Stimulated activated CD8-positive, alpha-beta memory T cell treated with anti-CD3 and anti-CD28 coated beads, Interleukin-7, amount 100 ng/mL, for 24 hours (primary cell): ENCODE measurements at places on chromosomes 11 and 22.

DNA sequence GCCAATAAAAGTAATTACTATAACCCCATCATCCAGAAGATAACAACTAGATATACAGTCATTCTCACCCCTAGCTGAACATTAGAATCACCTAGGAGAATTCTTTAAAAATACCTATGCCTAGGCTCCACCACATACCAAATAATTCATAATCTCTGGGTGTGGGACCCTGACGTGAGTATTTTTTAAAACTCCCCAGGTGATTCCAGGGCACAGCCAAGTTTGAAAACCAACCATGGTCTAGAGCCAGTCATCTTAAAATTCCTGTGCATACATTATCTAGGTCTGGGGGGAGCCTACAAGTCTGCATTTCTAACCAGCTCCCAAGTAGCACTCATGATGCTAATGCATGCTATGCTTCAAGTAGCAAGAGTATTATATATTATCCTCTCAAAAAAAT lies 281.0 kb upstream of the MTNR1B start:
- no peak for DNase-seq

DNA sequence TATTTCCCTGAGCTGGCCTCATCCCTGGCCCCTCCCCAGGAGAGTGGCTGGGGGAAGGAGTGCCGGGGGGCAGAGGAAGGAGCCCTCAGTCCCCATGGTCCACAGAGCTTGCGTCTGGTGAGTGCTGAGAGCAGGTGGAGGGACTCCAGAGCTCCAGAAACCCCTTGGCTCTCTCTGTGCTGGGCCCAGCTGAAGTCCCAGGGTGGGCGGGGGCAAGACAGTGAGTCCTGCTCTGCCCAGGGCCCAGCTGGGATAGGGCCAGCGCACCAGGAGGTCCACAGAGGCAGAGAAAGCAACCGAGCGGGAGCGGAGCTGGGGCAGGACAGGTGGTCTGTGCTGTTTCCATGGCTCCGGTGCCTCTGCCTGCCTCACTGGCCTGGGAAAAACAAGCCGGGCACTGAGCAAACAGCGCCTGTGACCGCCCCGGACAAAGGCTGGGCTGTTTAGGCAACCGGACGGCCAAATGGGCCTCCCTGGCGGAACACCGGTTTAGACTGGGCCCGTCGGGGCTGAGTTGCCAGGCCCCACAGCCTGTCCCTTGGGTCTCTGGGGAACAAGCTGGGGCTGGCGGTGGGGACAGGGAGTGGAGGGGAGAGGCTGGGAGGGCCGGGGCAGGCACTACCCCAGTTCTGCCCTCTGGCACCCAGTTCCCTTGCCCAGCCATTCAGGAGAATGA lies 34.1 kb upstream of the WNT7B start:
- no peak for DNase-seq

DNA sequence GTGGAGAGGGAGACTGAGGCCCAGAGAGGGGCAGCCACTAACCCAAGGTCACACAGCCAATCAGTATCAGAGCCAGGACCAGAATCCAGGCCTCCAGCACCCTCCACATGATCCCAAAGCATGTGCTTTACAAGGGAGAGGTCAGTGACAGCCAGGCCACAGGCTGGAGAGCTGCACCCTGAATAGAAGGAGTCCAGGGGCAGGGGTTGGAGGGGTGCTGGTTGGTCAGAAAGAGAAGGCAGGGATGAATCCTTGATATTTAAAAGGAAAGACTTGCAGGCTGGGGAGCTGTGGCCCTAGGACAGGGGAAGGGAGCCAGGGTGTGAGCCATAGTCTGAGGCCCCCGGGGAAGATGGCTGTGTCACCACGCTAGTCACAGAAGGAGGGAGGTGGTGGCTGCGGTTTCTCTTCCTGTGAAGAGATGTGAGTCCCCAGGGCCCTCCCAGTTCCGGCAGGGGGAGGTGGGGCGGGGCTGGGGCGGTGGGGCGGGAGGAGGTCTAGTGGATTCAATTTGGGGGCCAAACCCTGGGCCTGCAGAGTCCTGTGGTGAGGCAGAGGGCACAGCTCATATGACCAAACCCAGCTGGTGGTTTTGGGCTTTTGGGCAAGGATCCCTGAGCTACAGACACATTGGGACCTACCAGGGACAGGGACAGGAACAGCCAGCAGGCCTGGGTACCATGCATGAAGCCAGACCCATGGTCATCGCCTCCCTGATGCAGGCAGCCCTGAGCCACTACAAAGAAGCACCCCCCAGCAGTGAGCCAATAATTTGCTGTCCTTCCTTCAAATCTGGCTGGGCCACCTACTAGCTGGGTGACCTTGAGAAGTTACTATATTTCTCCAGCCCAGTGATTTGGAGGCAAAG lies 14.0 kb downstream of the RAC2 start:
- peak; percentile 80 for DNase-seq

DNA sequence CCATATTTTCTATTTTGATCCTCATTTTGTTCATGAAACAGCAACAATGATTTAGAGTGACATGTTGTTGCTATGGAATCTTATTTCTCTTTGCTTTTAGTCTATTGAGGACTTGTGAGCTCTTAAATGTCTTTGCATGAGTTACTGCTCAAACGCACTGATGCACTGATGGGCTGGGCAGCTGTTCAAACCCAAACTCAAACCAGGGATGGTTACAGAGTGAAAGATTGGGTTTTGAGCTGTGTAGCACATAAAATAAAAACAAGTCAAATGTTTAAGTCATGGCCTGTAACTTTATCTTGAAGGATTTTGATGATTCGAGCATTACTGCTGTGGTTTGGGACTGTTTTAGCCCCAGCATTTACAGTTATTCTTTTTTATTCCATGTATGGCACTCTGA lies 20.1 kb upstream of the NCAM1 start:
- DNase-seq: no peak

DNA sequence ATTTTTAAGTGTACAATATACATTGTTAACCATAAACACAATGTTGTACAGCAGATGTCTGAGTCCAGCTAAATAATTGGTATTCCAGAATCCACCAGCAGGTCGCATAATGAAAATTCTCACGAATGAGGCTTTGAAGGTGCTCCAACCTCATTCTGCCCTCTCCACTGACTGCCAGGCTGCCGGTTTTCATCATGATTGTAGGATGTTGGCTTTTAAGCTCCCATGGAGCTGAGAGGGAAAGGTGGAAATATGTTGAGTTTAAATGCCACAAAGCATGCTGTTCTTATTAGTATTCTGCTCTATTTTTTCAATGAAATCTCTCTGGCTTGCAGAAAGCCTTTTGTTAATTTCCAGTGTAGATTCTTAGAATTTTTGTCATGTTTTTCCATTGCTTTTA lies 337.2 kb upstream of the DDI1 start:
- DNase-seq: no peak

- no peak for DNase-seq
Observed at GRCh38 chr22:36756746-36757655, 18.9 kb downstream of the IFT27 start.

DNA sequence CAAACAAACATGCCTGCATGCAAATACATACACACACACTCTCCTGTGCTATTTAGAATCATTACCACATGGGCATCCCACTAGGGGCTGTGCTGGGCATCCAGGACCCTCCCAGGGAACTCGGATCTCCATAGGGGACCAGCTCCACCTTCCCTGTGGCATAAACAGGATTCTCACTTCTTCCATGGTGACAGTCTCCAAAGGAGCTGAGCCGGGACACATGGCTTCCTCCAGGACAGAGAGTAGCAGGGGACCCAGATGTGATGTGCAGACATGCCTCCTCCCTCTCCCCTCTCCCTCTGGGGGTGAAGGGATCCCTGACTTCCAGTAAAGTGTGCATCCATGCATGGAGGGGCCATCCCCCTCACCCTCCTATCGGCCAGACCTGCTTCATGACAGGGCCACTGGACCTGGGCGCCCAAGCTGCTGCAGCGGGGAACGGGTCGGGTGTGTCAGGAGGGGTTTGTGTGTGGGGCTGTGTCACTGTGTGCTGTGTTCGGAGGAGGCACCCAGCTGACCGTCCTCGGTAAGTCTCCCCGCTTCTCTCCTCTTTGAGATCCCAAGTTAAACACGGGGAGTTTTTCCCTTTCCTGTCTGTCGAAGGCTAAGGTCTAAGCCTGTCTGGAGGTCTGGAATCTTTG lies 33.4 kb downstream of the IGLL5 start:
- no peak for DNase-seq

GRCh38 chr22:37187552-37187890 lies 526 bp downstream of the C1QTNF6 start:
- no peak for DNase-seq

DNA sequence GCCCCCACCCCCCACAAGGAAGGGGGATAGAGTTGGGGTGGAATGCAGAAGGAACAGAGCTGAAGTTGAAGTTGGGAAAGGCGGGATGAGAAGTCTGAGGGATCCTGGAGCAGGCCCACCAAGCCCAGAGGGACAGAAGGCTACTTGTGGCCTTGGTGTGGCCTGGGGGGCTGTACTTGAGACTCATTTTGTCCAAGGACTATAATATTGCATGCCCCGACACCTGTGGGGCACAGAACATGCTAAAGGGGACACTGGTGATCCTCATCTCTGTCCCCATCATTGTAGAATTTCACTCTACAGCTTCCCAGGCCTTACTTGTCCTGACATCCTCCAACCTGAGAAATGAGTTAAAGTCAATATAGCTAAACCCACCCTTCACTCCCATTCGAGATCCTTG lies 1.3 kb downstream of the ESAM start:
- DNase-seq: no peak

DNA sequence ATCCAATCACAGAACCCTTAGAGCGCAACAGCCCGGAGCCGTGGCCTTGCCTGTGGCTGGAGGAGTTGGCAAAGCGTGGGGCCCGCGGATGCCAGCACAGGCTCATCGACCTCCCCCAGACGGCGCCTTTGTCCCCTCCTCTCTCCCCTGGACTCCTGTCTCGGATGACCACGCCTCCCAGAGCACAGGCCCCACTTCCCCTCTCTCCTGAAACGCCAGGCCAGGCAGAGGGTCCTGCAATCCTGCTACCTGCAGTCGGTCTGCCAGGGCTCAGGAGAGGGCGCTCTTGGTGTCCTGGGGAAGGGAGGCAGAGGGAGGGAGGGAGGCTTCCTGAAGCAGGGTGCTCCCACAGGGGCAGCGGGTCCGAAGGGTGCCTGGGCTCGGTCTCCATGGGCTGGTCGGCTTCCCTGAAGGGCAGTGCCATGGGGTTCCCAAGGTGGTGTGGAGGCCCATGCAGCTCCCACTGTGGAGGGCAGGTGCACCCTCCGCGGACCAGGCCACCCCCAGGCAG lies 16.6 kb upstream of the TTLL12 start:
- no peak for DNase-seq

DNA sequence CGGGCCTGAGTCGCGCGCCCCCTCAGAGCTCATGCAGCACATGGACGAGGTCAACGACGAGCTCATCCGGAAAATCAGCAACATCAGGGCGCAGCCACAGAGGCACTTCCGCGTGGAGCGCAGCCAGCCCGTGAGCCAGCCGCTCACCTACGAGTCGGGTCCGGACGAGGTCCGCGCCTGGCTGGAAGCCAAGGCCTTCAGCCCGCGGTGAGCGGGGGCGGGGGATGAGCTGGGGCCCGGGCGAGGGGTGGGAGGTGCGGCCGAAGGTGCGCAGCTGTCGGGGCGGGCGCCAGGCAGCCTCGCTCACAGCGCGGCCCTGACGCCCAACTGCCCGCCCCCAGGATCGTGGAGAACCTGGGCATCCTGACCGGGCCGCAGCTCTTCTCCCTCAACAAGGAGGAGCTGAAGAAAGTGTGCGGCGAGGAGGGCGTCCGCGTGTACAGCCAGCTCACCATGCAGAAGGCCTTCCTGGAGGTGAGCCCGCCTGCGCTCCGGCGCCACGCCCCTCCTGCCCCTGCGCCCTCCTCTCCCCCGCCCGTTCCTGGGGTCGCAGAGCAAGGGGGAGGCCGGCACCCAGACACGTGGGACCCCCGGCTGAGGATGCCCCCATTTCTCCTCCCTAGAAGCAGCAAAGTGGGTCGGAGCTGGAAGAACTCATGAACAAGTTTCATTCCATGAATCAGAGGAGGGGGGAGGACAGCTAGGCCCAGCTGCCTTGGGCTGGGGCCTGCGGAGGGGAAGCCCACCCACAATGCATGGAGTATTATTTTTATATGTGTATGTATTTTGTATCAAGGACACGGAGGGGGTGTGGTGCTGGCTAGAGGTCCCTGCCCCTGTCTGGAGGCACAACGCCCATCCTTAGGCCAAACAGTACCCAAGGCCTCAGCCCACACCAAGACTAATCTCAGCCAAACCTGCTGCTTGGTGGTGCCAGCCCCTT lies 20.5 kb downstream of the EPS8L2 start:
- no peak for DNase-seq

DNA sequence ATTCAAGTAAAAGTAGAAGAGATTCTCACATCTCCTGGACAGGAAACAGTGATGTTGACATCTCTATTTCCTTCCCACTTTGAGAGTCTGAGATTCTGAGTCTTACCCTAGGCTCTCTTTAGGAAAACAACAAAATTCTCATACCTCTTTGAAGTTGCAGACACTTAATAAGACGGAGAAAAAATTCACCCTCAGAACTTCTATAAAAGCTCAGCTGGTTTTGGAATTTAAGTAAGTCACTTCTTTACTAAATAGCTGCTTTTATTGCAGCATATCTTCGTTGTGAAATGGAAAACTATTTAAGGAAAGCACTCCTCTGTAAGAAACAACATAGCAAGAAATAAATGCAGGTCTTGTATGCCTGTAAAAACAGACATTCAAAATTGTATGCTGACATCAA lies 79.1 kb downstream of the MSANTD4 start:
- DNase-seq: no peak

DNA sequence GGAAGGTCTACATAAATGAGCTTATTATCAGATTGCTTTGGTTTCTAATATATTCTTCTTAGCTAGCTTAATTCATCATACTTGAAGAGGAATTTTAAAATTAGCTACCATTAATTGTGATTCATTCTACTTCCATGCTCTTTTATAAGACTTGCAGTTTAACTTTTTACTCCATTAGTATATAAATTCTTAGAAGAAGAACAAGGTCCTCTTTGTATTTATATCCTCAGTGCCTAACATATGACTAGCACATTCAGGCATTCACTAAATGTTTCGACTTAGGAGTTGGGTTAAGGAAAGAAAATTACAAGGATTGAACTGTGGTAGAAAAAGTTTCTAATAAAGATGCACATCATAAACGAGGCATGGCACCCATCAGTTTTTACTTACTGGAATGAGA lies 1135.5 kb downstream of the JRKL start:
- DNase-seq: no peak

DNA sequence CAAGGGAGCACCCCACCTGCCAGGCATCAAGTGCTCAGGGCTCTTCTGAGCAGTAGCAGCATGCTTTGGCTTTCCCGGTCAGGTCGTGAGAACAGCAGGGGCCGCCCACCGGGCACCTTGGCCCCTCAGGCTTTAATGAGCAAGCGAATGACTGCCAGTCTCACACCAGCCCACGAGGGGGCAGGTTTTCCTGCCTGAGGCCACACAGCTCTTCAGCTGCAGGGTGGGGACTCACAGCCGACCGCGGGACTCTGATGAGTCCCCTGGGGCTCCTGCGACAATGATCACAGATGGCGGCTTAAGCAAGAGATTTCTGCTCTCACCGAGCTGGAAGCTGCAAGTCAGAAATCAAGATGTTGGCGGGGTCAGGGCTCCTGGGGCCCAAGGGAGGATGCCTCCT lies 14.3 kb upstream of the FGF19 start:
- no peak for DNase-seq

DNA sequence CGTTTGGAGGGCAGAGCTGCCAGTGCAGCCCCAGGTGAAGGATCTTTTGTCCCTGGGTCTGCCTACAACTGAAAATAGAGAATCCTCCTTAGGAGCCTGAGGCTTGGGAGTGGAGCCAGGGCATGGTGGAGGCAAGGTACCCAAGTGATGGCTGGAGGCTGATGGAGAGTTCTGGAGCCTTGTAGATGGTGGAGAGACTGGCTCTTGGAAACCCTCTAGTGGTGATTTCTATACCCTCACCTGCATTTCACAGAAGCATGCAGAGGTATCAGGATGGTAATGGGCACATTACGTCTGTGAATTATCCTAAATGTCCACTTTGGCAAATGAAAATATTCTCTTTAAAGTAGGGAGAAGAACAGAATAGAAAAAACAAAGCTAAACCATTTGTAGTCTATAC lies 44.4 kb downstream of the INSC start:
- no peak for DNase-seq
